Right lung (tissue), 10 donors: ENCODE measurements at places on chromosomes 4 and X. TPM values are rescaled to one million over a fixed set of nuclear protein-coding genes. Genes with fewer than 3 reads are reported as not detected.
A peak's percentile ranks its signal among the peaks of the same experiment; 100 is the strongest.

GRCh38 chr4:113537203-113537602 lies 224.3 kb downstream of the CAMK2D start:
- no peak for DNase-seq

- DNase-seq, result no peak
Measured at GRCh38 chrX:119190091-119190681, 45.9 kb upstream of the PGRMC1 start.

GRCh38 chrX:138775517-138775916 lies 64.0 kb upstream of the FGF13 start:
- DNase-seq, result no peak

- no peak for DNase-seq
Measured at GRCh38 chrX:18534949-18535348, 109.5 kb downstream of the CDKL5 start.

DNA sequence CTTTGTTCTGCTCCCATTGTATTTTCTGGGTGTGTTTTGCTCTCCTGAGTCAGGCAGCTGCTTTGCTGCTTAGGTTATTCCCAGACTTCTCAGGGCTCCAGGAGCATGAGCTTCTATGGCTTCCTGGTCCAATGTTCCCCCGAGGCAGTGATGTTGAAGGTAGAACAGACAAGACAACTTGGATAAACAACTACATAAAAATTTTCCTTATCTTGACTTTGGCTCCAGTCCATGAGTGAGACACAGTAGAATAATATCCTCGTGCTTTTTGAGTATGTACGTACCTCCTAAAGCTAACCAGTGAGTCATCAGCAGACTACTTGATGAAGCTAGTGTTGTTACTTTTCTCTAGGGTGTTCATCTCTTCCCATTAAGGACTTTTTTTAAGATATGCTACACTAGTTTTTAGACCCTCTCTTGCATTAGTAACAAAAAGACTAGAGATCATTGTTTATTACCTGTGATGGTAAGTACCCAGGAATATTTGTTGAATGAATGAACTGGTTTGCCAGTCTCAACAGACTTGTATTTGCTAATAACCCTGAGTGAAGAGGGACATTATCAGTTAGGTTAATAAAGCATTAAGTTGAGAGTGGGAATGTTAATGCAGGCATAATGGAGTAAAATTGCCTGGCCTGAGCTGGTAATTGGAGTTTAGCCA lies 131.9 kb downstream of the FHIP1A start:
- DNase-seq, result no peak

GRCh38 chr4:121519236-121519838 lies 138.5 kb upstream of the QRFPR start:
- DNase-seq, result no peak

DNA sequence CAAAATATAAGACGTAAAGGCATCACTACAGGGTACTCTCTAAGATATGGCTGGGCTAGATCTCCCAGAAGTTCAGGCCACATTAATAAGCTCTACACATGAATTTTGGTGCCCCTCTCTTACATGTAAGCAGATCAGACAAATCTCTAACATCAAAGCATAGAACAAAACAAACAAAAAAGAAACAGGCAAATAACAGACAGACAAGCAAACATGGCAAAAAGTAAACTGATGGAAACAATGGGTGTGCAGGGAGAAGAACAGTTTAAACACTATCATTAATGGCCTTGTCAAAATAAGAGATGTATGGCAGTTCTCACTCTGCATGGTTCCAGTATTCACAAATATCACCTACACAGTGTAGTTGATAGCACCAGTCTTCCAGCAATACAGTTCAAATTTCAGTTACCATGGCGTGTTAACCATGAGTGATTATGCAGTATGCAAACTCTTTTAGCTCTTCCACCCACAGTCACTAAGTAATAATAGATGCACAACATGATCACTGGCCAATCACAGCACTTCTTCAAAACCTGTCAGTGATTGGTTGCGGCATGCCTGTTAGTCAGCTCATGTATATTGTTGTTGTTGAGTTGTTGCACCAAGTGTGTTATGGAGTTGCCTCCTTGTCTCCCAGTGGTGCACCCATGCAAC lies 110.7 kb upstream of the TLR3 start:
- DNase-seq, result no peak

- no peak for DNase-seq
Measured at GRCh38 chr4:95428291-95429070, 120.3 kb downstream of the UNC5C start.

DNA sequence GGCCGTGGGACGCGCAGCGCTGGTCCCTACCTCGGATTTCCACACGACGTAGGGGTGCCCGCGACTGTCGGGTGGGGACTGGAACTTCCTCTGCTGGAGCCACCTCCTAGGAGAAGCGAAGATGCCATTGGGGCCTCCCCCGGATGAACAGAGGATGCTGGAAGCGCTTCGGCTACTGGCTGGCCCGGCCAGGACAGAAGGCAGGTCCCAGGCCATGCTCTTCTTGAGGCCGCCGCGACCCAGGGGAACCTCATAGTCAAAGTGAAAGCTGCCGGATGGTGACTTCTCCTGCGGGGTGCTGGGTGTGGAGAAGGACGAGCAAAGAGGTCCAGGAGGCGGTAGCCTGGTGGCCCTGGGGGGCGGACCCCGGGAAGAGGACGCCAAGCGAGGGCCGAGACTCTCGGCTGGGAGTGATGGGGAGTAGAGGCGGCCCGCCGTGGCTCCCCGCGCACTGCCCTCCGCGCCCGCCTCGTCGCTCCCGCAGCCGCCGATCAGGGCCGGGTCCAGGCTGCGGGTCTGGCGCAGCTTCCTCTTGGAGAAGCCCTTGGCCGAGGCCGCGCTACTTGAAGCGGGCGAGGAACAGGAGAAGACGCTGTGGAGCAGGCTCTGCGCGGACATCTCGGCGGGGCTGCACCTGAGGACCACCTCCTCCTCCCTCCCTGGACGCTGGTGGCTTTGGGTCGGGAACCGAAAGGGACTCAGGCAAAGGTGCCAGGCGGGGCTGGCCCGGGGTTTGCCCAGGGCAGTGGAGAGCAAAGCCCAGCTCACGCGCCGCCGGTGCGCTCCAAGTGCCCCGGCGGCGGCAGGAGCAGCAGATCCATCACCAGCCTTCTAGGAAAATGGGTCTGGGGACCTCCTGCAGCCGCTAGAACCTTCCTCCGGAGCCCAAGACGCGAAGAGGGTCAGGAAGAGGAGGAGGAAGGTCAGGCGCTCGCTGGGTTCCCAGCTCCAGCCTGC lies 1.2 kb downstream of the ARHGAP6 start:
- peak; percentile 3 for DNase-seq

GRCh38 chrX:48910926-48911411 lies 477 bp downstream of the SLC35A2 start:
- DNase-seq, result no peak

POLN gene
- 3.5 TPM for polyA plus RNA-seq

TRIM75 gene
- polyA plus RNA-seq, result not detected

GRCh38 chr4:31548823-31549222 lies 828.7 kb downstream of the PCDH7 start:
- no peak for DNase-seq

DNA sequence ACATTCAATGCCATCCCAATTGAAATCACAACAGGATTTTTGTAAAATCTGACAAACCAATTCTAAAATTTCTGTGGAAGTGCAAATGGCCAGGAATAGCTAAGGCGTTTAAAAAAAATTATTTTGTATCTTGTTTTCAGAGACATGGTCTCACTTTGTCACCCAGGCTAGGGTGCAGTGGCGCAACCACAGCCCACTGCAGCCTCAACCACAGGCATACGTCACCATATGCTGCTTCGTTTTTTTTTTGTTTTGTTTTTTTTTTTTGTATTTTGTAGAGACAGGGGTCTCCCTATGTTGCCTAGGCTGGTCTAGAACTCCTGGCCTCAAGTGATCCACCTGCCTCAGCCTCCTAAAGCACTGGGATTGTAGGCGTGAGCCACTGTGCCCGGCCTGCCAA lies 24.5 kb downstream of the ZNF41 start:
- DNase-seq, result no peak

DNA sequence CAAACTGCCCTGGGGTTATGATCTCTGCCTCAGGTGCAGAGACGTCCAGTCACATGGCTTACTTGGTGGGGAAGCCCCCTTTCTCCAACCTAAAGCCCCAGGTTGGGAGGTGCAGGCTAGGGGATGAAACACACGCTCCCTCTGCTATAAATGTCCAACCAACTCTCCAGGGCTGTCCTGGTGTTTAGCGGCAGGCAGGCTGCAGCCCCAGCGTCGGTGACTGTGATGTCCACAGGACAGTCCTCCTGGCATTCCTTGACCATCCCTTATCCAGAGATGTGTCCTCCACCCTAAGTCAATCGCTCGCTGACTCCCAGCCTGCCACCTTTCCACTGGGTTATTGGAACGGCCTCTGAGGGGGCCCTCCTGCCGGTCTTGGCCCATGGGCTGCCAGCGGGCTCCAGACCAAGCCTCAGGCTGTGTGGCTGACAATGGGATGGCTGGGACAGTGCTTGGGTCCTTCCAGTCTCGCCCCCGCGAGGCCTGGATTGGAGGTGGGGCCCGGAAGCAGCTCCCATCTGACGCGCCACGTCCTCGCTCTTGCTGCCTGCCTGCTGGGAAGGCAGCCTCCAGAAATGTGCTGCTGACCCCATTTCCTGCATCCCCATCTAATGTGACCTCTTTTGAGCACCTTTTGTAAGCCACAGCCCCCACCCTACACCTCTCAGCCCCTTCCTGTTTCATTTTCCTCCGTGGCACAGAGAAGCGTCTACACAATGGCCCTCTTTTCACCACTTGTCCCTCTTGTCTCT lies 60.8 kb upstream of the ADRA2C start:
- DNase-seq, result no peak

DNA sequence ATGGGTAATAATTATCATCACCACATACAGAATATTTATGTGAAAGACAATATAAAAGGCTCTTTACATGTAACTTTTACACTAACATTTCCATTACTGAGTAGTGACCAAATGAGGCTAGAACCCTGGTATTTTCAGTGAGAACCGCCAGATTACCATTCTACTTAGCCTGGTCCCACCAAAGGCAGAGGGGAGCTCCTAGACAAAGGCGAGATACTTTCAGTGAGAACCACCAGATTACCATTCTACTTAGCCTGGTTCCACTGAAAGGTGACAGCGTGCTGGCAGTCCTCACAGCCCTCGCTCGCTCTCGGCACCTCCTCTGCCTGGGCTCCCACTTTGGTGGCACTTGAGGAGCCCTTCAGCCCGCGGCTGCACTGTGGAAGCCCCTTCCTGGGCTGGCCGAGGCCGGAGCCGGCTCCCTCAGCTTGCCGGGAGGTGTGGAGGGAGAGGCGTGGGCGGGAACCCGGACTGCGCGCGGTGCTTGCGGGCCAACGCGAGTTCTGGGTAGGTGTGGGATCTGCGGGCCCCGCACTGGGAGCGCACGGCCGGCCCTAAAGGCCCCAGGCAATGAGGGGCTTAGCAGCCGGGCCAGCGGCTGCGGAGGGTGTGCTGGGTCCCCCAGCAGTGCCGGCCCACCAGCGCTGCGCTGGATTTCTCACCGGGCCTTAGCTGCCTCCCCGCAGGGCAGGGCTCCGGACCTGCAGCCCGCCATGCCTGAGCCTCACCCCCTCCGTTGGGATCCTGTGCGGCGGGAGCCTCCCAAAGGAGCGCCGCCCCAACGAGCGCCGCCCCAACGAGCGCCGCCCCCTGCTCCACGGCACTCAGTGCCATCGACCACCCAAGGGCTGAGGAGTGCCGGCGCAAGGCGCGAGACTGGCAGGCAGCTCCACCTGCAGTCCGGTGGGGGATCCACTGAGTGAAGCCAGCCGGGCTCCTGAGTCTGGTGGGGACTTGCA lies 1276.1 kb downstream of the PCDH7 start:
- no peak for DNase-seq

VEGFD gene
- 47.4 TPM for polyA plus RNA-seq

GRCh38 chrX:94400488-94400887 lies 726.5 kb downstream of the FAM133A start:
- DNase-seq, result no peak

DNA sequence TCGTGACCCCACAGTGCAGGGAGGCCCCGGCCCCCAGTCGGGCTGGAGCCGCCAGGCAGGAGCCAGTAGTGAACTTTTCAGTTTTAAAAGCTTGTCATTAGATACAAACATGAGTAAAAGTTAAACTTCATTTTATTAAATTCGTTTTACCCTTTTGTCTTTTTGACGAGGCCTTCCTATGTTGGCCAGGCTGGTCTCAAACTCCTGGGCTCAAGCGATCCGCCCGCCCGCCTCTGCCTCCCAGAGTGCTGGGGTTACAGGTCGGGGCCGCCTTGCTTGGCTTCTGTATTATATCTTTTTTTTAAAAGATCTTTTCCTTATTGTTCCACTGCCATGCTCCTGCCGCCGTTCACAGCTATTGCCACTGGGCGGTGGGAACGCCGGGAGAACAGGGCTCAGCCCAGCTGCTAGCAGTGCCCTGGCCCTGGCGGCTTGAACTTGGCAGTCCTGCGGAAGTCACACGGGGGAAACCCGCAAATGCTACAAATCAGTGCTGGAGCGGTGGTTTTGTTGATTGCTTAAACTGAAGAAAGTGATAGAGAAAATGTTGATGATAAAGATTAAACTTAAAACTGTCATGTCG lies 968 bp upstream of the NELFA start:
- DNase-seq, result peak; percentile 16
